ENCODE measurements at places on chromosomes 12 and 14.

DNA sequence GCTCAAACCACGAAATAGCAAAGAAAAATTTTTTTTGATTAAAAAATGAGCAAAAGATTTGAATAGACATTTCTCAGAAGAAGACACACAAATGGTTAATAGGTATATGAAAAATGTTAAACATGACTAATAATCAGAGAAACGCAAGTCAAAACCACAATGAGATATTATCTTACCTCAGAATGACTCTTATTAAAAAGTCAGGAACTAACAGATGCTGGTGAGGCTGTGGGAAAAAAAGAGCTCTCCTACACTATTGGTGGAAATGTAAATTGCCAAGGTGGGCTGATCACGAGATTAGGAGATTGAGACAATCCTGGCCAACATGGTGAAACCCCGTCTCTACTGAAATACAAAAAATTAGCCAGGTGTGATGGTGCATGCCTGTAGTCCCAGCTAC, 315.5 kb upstream of the FLRT2 start:
- DNase-seq = no peak

DNA sequence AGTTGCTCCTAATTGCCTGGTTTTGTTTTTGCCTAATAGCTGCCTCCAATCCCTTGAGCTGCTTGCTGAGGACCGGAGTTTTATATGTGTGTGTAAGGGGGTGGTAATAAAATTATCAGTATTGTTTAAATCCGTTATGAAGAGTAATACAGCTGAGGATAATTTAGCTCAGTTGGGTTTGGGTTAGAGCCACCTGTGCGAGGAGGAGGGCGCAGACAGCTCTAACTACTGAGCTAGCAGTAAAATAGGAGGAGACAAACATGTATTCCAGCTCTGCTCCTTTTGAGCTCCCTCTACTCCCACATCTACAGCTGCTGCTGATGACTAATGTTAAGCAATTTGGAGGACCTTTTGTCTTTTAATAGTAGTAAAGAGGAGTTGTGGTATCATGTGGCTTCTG, 61.5 kb downstream of the SPATS2 start:
- no peak for DNase-seq

DNA sequence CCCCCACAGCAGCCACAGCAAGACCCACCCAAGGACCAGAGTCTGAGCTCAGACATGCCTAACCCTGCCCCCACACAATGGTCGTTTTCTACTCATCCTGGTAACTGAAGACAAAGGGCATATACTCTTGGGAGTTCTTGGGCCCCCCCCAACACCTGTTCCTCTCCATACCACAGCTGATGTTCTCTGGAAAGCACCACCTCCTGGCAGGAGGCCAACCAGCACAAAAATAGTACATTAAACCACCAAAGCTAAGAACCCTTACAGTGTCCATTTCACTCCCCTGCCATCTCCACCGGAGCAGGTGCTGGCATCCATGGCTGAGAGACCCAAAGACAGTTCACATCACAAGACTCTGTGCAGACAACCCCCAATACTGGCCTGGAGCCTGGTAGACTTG, 80.6 kb upstream of the DAAM1 start:
- no peak for DNase-seq

- DNase-seq = no peak
Observed at GRCh38 chr14:68477461-68478085, 315.3 kb downstream of the ZFP36L1 start.

DNA sequence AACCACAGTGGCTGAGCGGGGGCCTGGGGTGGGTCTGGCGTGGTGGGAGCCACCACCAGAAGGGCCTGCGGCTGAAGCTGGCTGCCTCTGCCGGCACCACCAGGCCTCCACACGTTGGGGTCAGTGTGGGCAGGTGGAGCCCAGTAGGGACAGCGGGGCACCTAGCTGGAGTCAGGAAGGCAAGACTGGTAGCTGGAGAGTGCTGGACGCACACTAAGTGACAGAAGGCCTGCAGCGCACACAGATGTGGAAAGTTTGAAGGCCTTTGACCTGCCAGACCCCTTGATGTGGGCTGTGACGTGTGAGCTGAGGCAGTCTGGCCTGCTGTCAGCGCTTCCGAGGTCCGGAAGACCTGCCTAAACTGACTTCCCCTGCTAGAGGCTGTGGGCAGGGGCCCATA, 26.3 kb downstream of the RIN3 start:
- DNase-seq = no peak

DNA sequence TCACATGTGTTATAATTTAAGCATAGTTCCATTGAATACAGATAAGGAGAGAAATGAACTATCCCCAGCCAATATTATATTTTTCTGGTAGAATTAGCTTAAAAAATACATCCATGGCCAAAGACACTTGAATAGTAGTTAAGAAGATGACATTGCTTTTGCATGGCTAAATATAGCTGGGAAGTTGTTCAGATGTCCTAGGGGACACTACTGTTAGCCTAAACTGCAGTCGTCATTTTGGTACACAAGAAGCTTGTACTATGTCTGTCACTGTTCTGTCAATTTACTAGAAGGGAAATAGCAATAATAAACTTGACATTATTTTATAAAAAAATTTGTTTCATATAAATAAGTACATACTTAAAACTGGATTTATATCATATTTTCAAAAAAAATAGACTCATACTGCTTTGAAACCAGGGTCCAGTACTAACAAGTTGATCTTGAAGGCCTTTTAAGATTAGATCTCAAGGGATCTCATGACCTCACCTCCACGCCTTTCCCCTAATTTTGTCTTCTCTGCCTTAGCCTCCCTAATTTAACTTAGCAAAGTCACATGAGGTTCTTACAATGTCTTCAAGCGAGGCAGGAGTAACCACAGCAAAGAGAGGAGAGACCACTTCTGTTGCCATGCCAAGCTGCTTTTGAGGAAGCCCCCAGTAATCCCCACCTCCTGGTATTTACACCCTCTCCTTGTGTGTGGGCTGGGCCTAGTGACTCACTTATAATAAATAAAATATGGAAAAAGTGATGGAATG, 81.0 kb downstream of the AVPR1A start:
- DNase-seq = no peak

GRCh38 chr14:99660006-99660566, 15.2 kb downstream of the HHIPL1 start:
- DNase-seq = no peak

- no peak for DNase-seq
Observed at GRCh38 chr14:64844272-64844671, 35.4 kb downstream of the SPTB start.

- no peak for DNase-seq
Observed at GRCh38 chr12:54977857-54978256, 6.7 kb downstream of the TESPA1 start.

GRCh38 chr14:73295198-73295796, 58.0 kb downstream of the PAPLN start:
- peak; percentile 8 for DNase-seq

- DNase-seq = no peak
Observed at GRCh38 chr12:113735131-113735530, 231.0 kb downstream of the RBM19 start.

DNA sequence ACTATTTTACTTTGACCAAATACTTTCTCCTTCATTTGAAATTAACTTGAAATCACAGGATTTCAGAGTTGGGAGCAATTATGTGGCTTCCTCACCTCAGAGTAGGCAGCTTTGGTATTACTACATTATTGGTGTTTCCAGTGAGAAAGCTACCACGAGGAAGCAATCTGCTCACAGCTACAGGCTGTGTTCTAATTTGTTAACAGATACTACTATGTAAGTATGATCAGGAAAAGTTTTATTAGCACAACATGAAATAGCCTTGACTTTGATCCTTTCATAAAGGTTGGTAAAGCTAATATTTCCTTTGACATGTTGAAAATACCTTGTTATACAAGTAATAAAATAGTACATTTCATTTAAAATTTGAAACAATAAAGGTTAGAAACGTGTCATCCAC, 30.6 kb downstream of the TAOK3 start:
- DNase-seq = no peak

- no peak for DNase-seq
Observed at GRCh38 chr12:57535764-57536596, 11.0 kb downstream of the DCTN2 start.

GRCh38 chr14:67186789-67187584, 2.3 kb upstream of the GARIN2 start:
- no peak for DNase-seq

GRCh38 chr14:32374155-32374554, 45.1 kb downstream of the AKAP6 start:
- no peak for DNase-seq

DNA sequence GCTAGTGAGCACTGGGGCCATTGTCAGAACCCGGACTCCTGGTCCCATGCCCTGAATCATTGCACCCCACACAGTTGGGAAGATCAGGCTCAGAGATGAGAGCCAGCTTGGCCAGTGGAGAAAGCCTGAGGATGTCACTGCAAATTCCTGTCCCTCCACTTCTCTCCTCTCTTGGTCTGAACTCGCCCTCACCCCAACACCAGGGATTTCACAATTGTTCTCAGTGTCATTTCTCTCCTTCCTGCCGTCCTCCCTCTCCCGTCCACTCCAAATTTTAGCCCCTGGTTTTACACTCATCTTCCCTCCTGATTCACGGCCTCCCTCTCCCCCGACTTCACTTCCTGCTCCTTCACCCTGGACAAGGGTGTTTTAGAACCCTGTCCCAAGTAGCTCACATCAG, 11.1 kb downstream of the KRT75 start:
- no peak for DNase-seq

- no peak for DNase-seq
Observed at GRCh38 chr12:89765959-89766824, 57.6 kb upstream of the ATP2B1 start.

- DNase-seq = no peak
Observed at GRCh38 chr12:120101617-120102016, 14.9 kb downstream of the RAB35 start.

DNA sequence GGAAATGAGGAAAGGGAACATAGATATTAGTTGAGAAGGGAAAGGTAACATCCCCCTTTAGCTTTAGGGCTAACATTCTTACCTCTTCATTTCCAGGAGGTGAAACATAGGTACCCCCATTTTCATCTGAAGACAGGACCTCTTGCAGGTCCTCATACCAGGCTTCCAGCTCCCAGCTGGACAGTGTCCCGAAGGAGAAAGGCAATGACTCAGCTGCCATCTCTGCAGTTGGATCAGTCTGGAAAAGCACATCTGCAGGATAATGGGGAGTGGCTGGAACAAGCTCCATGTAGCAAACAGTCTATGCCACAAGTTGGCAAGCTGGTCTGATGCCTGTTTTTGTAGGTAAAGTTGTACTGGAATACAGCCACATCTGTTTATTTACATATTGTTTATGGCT, 3.1 kb downstream of the DDIT3 start:
- no peak for DNase-seq

GRCh38 chr12:84497819-84498218, 414.8 kb downstream of the SLC6A15 start:
- DNase-seq = no peak

DNA sequence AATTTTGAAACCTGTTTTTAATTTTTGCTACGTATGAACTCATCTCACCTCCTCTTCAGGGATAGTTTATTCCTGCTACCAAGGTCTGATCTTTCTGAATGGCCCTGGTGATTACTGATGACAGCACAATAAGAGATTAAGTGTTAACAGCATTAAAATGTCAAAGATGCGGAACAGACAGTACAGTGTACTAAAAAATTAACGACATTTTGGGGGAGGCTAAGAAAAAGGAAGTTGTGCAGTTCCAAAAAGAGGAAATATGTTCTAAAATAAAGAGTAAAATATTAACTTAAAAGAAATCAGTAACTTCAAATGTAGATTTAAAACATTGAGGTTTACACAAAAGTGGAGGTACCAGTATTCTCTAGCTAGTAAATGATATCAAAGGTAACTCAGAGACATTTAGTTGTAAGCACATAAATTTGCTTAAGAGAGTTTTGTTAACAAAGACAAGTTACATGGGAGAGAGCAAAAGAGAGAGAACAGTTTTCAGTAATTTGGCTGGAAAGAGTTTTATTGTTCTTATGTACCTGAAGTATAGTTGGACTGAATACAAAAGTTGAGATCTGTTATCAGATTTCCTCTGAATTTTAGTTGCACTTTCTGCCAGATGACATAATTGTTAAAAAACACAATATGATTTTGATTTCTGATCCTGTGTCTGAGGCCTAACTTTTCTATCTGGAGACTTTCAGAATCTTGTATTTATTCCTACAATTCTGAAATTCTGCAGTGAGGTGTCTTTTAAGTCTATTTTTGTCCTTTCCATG, 4.2 kb upstream of the CLECL1 start:
- no peak for DNase-seq

GRCh38 chr12:80549298-80549697, 105.3 kb downstream of the PTPRQ start:
- no peak for DNase-seq

GRCh38 chr14:65180725-65181025, 78.4 kb upstream of the MAX start:
- no peak for DNase-seq

DNA sequence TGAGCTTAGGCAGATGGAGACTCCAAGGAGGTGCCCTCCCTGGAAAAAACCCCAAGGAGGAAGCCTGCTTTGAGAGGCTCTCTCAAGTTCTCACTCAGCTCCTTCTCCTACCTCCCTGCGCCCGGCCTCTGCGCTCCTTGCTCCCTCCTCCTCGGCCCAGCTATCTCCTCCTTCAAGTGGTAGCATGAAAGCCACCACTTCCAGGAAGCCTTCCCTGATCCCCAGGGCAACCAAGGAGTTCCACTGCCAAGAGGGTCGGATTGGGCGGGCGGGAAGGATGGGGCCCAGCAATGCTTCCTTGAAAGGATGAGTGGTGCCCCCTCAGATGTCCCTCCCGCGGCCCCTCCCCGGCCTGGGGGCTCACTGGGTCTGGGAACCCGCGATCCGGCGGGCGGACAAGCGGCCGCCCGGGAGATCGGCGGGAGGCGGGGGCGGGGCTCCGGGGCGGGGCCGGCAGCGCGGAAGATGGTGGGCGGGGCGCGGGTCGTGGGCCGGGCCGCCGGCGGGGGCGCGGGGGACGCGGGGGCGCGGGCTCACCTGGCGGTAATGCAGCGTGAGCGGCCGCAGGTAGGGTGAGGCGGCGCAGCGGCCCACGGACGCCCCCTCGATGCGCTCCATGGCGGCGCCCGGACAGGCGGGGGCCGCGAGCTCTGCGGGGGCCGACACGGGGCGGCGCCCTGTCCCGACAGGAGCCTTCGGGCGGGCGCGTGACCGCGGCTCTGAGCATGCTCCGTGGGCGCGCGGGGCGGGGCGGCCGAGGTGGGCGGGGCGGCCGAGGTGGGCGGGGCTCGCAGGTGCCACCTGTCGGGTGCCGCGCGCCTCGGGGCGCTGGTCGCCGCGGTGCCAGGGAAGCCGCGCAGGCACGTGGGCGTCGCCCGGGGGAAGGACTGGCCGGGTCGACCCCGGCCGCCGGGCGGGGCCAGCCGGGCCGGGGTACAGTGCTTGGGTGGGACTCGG, at the start of gene NUDT14:
NUDT14 (minus strand) TSS at position 721 of the 957 bp plus-strand sequence; CDS start at position 618, 103 bp downstream.
- peak; percentile 79 for DNase-seq

GRCh38 chr14:71181215-71182003, 274.1 kb downstream of the PCNX1 start:
- DNase-seq = no peak

DNA sequence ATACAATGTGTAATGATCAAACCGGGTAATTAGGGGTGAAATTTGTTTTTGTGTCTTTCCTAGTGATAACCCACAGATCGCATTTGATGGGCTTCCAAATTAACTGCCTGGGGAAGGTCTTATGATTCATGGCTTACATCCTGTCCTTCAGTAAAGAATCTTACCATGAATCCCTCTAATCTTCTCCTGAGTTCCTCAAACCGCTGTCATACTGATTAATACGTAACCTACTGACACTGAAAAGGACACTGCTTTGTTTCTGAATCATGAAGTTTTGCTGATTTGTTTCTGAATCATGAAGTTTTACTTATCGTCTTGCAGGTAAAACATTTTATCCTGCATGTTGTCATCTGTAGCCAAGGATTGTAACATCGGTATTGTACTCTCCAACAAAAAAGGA, 52.0 kb upstream of the CRY1 start:
- no peak for DNase-seq

- no peak for DNase-seq
Observed at GRCh38 chr14:99644723-99645544, at the start of gene HHIPL1. Gene HHIPL1 (plus strand): TSS chr14:99645129. CDS start chr14:99645208, 79 bp downstream.

All from effector memory CD8-positive, alpha-beta T cell (primary cell).